Stimulated activated effector memory CD8-positive, alpha-beta T cell treated with anti-CD3 and anti-CD28 coated beads, Interleukin-12 subunit alpha, Interleukin-12 subunit beta, amount 100 ng/mL, for 72 hours (primary cell): ENCODE measurements at places on chromosomes 2 and 18.
A peak's percentile ranks its signal among the peaks of the same experiment; 100 is the strongest.

GRCh38 chr2:194363295-194363694 lies 1293.7 kb upstream of the SLC39A10 start:
- no peak for DNase-seq

DNA sequence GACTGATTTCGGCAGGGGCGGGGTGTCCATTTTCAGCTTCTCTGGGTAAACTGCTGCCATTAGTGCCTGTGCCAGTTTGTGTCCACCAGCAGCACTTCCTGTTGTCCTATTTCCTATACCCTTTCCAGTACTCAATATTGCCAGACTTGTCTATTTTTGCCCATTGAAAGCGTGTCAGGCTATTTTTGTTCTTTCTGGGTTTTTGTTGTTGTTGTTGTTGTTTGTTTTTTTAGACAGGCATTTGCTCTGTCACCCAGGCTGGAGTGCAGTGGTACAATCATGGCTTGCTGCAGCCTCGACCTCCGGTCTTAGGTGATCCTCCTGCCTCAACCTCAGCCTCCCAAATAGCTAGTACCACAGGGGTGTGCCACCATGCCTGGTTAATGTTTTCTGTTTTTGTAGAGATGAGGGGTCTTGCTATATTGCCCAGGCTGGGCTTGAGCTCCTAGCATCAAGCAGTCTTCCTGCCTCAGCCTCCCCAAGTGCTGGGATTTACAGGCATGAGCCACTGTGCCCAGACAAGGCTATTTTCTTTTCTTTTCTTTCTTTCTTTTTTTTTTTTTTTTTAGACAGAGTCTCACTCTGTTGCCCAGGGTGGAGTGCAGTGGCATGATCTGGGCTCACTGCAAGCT lies 8.5 kb downstream of the PRELID3A start:
- DNase-seq: no peak

DNA sequence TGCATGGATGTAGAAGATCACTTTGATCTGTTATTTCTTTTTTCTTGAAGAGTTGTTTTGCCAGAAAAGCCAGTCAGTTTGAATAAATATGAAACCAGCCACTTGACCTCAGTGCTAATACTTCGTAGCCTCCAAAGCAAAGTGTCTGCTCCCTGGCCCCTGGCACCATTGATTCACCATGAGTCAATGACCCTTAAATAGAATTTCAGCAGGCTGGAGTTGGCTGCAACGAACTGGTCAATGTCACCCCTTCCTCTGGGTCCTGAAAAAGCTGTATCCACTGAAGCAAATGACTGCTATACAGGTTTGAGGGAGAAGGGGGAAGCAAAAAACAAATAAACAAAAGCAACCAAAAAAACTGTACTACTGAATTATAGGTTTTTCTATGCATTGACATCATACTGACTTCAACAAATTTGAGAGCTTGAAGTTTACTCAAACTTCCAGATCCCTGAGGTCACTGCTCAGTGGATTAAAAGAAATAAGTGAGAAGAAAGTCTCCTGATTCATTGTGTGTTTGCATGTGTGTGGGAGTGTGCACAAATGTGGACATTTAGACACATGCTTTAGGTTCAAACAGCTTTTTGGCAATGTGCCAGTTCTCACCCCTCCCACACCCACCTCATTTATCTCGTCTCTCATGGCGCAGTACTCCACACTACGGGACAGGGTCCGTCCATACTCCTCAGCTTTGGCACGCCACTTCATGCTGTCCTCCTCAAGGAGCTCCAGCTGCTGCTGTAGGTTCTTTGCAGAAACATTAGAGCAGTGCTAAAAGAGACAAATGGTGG lies 58.1 kb upstream of the TTN start:
- no peak for DNase-seq

GRCh38 chr18:12777500-12777944 lies 74.7 kb downstream of the PSMG2 start:
- no peak for DNase-seq

GRCh38 chr2:217553679-217554078 lies 449.1 kb downstream of the TNS1 start:
- DNase-seq: no peak

DNA sequence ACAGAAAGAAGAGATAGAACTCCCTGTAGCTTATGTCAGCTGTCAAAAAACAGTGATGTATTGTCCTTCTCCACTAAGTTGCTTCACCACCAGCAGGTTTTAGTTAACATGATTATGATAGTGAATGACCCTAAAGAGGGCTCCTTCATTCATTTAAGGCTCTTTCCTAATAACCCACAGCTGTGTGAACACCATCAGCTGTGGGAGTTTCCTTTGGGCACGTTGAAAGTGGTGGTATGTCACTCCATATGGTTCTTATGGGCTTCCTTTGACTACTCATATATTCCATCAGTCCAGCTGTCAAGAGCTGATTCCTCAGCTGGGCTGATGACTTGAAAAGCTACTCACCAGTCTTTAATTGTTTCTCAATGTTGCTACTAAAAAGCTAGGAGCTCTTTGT lies 210.3 kb downstream of the UBE2E3 start:
- no peak for DNase-seq

DNA sequence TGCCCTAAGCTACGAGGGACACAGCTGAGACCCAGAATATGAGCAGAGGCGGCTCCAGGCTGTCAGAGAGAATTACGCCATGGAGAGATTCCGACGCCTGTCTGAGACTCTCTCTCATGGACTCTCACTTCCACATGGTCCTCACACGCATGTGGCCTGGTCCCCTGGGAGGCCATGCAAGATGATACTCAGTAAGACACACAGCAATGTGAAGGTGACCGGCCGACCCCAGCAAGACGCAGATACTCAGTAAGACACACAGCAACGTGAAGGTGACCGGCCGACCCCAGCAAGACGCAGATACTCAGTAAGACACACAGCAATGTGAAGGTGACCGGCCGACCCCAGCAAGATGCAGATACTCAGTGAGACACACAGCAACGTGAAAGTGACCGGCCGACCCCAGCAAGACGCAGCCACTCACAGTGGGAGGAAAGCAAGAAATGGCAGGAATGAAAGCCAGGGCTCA lies 400.8 kb upstream of the MYT1L start:
- DNase-seq: no peak

GRCh38 chr2:106261871-106262321 lies 67.8 kb upstream of the UXS1 start:
- DNase-seq: no peak

DNA sequence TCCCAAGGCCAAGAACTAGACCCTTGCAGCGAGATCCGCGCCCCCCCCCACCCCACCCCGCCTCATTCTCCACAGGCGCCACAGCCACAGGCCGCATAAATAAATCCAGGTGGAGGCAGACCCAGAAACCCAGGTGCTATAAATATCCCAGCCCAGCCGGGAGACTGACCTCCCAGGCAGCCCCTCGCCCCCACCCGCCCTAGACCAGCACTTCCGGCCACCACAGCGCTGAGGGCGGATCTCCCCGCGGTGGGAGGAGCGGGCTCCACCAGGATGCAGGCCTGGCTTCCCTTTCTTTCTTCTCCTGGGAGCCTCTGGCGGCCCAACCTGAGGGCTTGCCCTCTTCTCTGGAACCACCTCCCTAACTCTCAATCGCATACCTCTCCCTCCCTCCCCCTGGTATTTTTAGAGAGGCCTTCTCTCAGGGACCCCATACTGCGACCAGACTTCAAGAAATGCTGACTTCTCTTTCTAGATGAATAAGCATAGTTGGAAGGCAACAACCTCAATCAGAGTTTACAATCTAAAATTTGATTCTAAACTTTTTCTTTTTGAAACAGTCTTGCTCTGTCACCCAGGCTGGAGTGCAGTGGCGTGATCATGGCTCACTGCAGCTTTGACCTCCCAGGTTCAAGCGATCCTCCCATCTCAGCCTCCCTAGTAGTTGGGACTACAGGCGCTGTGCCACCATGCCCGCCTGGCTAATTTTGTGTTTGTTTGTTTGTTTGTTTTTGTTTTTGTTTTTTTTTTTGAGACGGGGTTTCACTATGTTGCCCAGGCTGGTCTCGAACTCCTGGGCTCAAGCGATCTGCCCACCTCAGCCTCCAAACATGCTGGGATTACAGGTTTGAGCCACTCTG lies 55.0 kb downstream of the PKDCC start:
- DNase-seq: peak; percentile 76

DNA sequence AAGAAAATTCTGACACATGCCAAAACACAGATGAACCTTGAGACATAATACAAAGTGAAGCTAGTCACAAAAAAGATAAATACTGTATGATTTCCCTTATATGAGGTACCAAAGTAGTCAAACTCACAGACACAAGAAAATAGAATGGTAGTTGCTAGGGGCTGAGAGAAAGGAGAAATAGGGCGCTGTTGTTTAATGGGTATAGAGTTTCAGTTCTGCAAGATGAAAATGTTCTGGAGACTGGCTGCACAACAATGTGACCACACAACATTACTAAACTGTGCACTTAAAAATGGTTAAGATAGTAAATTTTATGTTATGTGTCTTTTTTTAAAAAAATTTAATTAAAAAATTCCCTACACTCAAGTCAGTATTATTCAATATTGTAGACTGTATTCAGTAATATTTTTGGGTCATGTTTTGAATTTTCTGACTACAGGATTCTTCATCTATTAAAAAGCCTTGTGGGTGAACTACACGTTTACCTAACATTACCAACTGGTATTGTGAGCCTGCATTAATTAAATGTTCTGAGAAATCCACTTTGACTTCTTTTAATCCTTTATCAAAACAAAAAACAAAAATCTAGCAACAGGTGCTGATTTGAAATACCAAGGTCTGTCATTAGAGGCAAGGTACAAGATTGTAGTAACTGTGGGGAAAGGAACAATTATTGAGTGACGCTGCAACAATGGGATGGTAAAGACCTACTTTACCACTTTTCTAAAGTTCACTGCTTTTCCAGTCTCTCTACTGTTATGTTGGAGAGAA lies 140.8 kb upstream of the ZFP36L2 start:
- DNase-seq: no peak

- DNase-seq: no peak
Observed at GRCh38 chr18:23107718-23108117, 27.6 kb upstream of the CABLES1 start.

GRCh38 chr2:4258563-4258962 lies 555.2 kb downstream of the DCDC2C start:
- DNase-seq: no peak

DNA sequence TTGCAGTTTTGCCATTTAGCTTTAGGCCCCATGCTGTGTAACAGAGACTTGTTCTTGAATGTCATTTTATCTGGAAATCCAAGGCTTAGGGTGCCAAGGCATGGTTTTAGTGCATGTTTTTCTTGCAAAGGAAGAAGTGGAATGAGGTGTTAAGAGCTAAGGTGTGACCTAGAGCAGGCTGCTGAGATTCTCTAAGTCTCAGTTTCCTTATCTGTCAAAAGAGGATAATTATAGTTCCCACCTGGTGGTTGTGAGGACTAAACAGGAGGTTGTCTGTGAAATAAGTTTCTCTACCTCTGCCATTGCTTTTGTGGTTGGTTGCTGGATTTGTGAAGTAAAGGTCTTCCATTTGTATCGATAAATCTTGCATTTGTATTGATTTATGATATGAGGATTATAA lies 82.0 kb downstream of the TANC1 start:
- no peak for DNase-seq

- DNase-seq: no peak
Observed at GRCh38 chr2:112642966-112643365, 2.8 kb upstream of the SLC20A1 start.

- no peak for DNase-seq
Observed at GRCh38 chr18:60070631-60071030, 170.8 kb downstream of the PMAIP1 start.

DNA sequence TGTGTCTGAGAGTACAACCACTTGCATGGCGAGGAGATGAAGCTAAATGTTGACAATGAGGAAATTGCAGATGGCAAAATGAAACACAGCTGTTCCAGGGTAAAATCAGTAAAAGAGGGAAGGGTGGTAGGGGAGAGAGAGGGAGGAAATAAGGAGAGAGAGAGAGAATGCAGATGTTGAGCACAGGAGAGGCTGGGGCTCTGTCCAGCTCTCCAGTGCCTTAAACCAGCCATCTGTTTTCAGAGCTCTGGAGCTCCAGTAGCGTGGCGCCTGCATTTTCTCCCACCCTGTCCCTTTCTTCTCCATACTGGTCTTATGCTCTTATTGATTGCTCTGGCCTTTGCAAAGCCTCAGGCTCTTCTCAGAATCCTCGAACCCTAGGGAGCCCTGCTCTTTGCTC lies 52.7 kb upstream of the BOD1L2 start:
- DNase-seq: no peak

- DNase-seq: no peak
Observed at GRCh38 chr2:162711832-162712540, 126.6 kb downstream of the KCNH7 start.

GRCh38 chr2:97718051-97718882 lies 4.9 kb downstream of the ZAP70 start:
- peak; percentile 52 for DNase-seq

GRCh38 chr2:217739741-217740140 lies 263.1 kb downstream of the TNS1 start:
- DNase-seq: no peak

GRCh38 chr2:239180526-239181073 lies 220.2 kb downstream of the HDAC4 start:
- no peak for DNase-seq

DNA sequence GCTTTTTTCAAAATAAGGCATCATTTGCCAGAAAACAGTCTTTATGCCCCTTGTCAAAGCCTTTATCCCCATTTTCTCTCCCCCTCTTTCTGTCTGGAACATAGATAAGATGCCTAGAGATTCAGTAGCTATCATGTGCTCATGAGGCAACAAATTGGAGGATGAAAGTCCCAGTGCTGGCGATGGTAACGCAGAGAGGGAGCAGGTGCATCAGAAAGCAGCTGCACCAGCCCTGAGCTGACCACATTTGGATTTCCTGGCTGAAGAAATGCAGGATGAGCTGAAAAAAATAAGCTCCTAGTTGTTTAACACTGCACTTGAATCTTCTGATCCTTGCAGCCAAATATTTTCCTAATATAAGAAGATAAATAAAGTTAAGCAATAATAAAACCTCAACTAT lies 48.0 kb downstream of the LOXHD1 start:
- DNase-seq: no peak

DNA sequence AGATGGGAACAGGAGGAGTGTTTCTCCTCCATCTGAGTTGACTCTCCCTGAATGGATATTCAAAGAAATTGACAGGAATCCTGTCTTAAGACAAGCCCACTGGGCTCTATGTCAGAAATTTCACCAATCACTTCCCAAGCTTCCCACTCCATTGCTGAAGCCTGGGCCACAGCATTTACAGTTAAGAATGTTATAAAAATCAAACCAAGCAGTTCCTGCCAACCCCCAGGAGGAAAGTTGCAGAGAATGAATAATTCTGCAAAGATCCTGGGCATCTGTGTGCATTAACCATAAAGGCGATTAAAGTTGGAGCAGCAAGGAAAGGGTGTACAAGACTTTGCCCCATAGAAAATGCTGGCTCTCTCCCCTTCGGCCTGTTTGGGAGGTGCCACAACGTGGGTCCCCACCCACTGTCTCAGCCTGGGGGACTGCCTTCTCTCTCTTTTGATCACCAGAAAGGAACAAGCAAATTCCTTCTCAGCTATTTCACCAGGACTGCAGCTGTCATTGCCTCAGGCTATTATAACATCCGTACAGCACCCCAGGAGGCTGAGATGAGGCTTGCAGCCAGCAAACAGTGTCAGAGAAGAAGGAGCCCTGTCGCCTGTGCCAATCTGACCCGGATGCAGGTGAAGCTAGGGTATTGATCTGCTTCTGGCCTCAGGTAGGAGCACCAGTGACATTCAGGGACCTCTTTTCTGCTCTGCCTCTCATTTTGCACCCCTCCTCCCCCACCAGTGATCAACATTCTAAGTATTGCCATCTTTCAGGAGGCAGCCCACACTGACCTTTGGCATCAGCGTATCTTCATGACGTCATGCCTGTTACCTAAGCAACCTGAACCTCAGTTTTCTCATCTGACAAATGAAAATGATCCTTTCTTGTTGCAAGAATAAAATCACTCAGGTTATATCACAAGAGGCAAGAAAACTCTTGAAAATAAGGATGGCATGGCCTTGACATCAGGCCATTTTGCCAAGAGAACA lies 219.0 kb downstream of the SH3BP4 start:
- DNase-seq: no peak
